ENCODE measurements at places on chromosomes 4 and X.

DNA sequence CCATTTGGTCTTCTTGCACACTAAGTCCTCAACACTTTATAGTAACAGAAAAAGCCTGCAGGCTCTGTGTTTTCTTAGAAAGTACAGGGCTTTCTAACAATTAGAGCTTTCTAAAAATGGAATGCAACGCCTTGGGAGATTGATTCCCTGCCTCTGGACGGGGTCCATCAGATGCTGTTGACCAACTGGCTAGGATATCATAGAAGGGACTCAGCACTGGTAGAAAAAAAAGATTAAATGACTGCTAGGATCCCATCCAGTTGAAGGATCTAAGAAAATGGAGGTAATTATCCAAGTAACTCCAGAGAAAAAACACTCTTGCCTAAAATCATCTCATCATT, 39.5 kb downstream of the USP46 start:
- DNase-seq: no peak

- DNase-seq: no peak
These were observed 105.8 kb downstream of the FAM53A start for GRCh38 chr4:1578251-1578773.

DNA sequence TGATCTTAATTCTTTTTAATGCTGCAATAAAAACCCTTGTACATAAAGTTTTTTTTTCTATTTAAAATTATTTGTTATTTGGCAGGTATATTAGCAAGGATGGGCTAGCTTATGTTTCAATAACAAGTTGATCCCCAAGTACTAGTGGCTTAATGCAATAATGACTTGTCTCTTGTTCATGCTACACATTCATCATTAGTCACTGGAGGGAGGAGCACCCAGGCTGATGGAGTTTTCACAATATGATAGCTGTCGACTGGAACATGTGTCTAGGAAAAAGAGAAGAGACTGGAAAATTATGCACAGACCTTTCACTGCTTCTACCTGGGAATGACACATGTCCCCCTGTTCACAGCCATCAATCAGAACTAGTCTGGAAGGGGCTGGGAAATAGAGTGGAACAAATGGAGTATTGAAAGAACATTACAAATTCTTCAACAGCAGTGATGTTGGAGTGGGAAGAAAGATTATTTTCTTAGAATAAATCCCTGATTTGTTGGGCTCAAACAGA, 387.9 kb upstream of the RPS6KA3 start:
- no peak for DNase-seq

DNA sequence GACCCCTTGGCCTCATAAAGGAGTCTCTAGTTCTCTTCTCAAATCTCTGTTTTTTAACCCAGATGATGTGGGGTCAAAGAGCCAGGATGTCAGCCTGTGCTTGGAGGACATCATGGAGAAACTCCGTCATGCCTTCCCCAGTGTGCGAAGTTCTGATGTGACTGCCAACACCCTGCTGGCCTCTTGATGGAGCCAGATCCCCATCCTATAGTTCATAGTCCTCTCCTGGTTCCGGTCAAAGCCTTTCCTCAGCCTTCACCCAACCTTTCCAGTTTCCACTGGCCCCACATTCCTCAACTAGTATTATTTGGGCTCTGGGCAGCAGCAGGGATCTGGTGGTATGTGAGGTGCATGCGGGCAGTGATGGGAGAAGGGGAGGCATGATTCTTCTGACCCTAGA, 30.7 kb downstream of the TAF7L start:
- DNase-seq: no peak

DNA sequence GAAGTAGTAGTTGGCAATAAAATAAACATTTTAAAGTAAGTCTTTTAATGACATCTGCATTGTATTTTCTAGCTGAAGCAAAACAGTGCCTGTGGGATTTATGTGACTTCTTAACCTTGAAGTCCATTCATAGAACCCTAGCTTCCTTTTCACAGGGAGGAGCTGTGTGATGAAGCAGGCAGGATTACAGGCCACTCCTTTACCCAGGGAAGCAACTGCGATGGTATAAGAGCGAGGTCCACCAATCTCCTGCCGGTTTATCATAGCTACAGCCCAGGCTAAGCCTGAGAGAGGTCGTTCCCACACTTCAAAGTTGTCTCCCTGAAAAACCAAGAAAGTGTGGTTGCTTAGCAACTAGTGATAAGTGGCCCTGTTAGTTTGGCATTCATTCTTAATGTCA, 7.0 kb downstream of the RPL36A start:
- DNase-seq: no peak

DNA sequence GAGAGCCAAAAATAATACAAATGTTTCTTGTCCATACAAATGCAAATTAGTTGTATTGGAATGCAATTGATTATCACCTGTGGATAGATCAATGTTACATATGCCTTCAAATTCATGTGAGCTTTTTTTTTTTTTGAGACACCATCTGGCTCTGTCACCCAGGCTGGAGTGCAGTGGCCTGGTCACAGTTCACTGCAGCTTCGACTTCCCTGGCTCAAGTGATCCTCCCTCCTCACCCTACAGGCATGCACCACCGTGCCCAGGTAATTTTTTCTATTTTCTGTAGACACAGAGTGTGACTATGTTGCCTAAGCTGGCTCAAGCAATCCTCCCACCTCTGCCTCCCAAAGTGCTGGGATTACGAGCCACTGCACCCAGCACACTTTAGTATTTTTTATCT, 38.6 kb upstream of the TMEM184C start:
- DNase-seq: no peak

- DNase-seq: no peak
These were observed 732 bp upstream of the ADRA2C start for GRCh38 chr4:3765271-3766035.

DNA sequence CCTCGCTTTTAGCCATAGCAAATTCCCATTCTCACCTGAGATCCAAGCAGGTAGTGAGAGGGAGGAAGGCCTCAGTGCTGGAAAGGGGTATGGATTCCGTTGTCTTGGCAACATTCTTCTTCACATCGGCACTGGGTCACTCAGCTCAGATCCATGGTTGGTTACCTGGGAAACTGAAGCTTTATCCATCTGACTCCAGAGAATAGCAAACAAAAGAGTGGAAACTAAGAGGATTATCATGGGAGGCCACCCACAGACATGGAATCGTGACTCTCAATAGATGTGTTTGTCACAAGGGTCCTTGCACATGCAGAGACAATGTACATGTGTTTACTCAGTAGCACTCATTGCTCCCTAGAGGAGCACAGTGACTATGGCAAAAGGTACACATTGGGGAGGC, 81.0 kb downstream of the MAGED4 start:
- no peak for DNase-seq

DNA sequence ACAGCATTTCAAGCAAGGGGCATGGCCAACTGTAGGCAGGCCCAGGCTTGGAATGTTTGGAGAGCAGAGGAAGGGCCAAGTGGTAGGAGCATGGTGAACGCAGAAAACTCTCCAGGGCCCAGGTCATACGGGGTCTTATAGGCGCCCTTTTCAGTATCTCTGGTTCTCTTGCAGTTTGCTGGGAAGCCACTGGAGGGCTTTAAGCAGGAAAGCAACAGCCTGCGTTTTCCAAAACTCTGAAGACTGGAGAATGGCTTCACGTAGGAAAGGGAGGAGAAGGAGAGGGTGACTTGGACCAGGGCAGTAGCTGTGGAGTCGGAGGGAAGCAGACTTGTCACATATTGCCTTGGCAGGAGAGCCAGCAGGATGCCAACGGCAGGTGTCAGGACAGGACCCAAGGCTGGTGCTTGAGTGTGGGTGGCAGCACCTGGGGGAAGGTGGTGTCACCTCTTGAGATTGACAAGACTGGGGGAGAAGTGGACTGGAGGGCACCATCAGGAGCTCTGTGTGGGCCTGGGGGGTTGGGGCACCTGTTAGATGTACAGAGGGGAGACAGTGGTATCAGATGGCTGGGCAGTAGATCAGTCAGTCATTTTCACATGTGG, 21.9 kb downstream of the TKTL1 start:
- DNase-seq: no peak

DNA sequence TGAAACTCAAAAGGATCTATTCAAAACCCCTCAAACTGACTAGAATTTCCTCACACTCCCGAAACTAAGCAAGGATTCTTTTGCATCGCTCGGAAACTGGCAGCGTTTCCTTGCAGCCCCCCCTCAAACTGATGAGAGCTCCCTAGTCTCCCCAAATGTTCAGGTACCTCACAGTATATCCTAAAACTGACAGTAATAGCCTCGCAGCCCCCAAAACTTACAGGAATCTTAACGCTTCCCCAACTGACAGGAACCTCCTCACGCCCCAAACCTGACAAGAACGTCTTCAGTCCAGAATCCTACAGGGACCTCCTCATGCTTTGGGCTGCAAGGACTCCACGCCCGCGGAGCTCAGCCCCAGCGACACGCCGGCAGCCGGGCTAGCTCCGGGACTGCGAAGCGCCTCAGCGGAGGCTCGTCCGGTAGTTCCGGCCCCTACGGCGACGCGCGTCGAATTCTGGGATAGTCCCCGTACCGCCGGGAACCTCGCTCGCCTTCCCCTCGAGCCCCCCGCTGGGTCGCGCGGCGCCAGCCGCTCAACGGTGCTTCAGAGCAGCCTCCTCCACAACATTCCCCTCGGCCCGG, 640 bp downstream of the PHF8 start:
- DNase-seq: no peak

GRCh38 chr4:34158878-34159277, 2085.4 kb downstream of the ARAP2 start:
- DNase-seq: no peak

GRCh38 chr4:168528131-168528949, 31.5 kb downstream of the PALLD start:
- DNase-seq: no peak

- no peak for DNase-seq
These were observed 329.2 kb downstream of the ARHGAP10 start for GRCh38 chr4:148061141-148061481.

- DNase-seq: no peak
These were observed 435.6 kb downstream of the TLL1 start for GRCh38 chr4:166308647-166309046.

DNA sequence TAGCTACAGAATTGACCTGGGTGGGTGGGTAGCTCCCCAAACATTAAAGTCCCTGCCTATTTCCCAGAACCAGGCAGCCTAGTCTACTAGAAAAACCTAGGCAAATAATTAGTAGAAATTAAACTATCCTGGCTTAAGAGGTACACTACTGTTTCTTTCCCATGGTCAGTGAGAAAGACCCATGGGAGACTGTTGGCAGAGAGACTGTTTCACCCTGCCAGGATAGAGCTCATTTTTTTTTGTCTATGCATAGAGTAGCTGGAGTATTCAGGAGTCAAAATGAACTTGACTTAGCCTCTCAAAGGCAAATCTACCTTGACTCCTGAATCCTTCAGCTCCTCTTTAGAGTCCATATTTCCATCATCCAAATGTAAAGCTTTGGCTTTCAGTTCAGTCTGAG, 107.0 kb upstream of the AR start:
- DNase-seq: no peak

DNA sequence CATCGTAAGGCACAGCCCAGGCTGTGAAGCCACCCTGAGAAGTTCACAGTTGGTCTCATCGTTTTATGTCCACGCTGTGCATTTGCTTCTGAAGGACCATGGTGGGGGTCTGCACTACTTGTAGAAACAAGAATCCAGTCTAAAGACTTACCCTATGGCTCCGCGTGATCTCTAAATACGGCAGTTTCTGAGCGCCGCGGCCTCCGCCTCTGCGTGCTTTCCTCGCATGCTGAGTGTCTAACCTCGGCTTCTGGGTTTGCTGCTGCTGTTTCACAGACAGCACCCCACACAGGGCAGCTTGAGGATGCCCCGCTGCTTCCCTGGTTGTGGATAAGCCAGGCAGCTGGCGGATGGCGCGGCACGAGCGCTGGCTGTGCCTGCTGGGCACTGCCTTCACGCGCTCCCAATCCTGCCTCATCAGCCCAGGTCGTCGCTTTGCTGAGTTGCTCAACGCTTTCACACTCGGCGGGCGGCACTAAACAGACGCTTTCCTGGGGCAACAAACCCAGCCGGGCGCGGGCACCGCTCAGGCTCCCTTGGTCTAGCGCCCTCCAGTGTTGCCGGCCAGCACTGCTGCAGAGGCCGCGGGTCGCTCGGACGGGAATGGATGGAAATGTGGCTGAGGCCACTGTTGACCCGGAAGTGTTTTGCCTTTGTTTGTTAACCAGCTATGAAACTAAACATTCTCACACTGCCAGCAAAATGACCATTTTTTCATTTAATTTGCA, 39.2 kb downstream of the FGFRL1 start:
- DNase-seq: no peak

GRCh38 chr4:156970501-156971164, 966 bp downstream of the PDGFC start:
- DNase-seq: peak; percentile 57

GRCh38 chrX:38923451-38923969, 122.3 kb downstream of the MID1IP1 start:
- DNase-seq: no peak

GRCh38 chr4:160370046-160370445, 1267.2 kb downstream of the RAPGEF2 start:
- no peak for DNase-seq

DNA sequence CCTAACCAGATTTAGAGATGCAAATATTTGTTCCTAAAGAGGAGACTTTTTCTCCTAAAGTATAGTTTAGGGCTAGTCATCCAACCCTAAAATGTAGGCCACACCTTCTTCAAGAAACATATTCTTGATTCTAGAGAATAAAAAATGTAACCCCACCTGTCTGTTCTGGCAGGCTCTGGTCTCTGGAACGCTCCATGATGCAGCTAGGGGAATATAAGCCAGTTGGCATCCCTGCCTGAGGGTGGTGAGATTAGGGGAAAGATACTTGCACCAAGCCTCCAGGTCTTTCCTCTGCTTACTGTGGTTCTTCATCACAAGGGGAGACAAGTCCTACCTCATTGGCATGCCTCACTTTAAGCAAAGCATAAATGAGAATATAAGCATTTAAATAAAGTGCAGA, 21.2 kb upstream of the TBC1D9 start:
- DNase-seq: no peak

GRCh38 chrX:126819429-126819828, at the start of gene PRR32:
Gene PRR32, plus strand, starts transcription at chrX:126819729. Its CDS starts 115 bp downstream, at chrX:126819844.
- DNase-seq: no peak

- no peak for DNase-seq
These were observed 41.5 kb downstream of the TNIP3 start for GRCh38 chr4:121122661-121123060.

GRCh38 chr4:107153228-107153627, 117.1 kb upstream of the DKK2 start:
- DNase-seq: no peak

DNA sequence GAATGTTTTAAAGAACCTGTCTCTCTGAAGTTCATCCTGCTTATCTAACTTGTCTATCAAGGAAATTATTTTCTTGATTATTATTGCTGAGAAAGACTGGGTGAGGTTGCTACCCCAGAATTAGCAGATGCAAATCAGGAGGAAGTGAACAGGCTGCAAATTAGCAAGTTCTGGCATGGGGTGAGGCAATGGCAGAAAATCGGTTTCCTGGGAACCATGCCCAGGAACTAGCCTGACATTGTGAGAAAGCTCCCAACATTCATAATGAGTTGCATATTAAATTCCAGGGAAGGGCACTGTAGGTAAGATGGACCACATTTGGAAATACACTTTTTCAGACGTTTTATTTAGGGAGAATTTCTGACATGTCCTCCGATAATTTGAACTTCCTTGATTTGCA, 11.6 kb downstream of the ARSF start:
- DNase-seq: no peak

- no peak for DNase-seq
These were observed 17.8 kb downstream of the PLCXD1 start for GRCh38 chrX:298993-299392.

- DNase-seq: no peak
These were observed 892.4 kb upstream of the TENM3 start for GRCh38 chr4:181350615-181351415.

Measured in amniotic stem cell (primary cell).